ENCODE measurements at places on chromosomes 2 and 18.

- no peak for DNase-seq
These were observed 27.5 kb upstream of the MCFD2 start for GRCh38 chr2:46942891-46943626.

DNA sequence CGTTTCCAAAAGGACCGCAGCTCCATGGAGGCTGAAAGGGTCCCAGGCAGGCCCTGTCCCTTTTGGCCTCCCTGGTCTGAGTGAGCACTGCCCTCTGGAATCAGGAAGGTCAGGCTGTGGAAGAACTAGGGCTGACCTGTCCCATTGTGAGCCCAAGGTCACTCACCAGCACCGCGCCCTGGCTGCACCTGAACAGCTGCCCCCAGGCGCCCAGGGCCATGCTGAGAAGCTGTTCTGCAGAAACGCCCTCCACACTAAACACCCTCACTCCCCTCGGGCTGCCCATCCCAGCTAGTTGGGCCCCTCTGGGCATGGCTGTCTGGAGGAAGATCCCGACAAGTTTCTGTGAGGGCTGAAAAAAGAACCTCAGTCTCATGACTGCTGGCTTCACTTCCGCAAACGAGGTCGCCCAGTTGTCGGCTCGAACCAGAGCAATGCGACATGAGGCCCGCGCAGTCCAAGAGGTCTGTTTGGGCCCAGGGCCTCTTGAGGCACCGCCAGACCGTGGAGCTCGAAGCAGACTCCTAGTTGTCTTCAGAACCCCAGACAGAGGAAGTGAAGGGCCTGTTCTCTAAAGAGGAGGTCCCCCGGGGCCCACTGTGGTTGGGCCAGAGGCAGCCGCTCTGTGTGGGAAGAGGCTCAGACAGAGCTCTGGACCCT lies 64.4 kb downstream of the INPP5D start:
- DNase-seq = no peak

GRCh38 chr2:27965841-27966240 lies 75.3 kb downstream of the BABAM2 start:
- no peak for DNase-seq

- no peak for DNase-seq
These were observed 923 bp downstream of the FIGLA start for GRCh38 chr2:70789304-70790135.

GRCh38 chr2:182581196-182581935 lies 134.7 kb upstream of the DNAJC10 start:
- no peak for DNase-seq

DNA sequence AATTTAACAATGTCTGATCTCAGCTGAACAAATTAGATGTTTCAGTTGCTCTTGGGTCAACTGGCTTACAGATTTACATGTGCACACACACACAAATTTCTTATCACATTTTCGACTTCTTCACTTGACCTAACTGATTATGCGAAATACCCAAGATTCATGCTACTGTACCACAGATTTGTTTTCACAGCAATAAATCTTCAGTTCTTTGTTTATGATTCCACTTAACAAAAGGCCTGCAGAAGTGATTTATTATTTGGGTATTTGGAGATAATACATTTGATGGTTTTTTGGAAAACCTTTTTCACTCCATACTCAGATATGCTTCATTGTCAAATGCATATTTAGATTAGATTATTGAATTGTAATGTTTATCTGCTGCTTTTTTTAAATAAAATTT lies 129.0 kb downstream of the GALNT1 start:
- DNase-seq = no peak

- no peak for DNase-seq
These were observed 400.3 kb downstream of the MTX2 start for GRCh38 chr2:176669398-176670174.

DNA sequence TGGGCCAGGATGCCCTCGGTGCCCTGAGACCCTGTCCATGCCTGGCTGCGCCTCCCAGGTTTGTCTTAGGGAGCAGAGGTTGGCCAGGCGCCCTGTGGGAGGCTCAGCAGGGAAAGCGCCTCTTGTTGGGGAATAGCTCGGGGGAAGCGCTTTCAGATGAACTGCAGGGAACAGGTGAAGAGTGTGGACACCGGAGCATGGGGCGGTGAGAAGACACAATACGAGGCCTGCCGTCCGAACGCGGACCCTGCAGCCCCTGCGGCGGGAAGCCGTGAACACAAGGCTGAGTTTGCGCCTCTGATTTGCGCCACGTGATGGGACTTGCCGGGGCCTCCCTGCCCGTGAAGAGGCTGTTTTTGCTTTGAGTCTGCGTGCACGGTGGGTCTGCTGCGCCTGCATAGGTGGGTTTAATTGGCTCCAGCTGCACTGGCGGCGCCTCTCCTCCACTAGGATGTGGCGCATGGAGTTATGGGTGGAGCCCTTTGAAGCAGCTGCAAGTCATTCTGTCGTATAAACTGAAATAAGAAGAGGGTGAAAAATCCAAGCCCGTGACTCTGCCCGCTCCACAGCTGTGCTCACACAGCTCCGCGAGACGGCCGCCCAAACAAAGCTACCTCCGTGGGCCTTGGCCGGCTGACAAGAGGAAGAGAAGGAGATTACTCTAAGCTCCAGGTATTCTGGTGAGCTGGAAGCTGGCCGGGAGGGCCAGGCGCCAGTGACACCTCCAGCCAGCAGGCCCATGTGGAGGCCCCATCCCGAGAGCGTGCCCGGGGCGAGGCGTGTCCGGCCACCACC lies 103.5 kb upstream of the CTDP1 start:
- no peak for DNase-seq

- DNase-seq = no peak
These were observed 27.8 kb upstream of the CACNB4 start for GRCh38 chr2:152126664-152127063.

DNA sequence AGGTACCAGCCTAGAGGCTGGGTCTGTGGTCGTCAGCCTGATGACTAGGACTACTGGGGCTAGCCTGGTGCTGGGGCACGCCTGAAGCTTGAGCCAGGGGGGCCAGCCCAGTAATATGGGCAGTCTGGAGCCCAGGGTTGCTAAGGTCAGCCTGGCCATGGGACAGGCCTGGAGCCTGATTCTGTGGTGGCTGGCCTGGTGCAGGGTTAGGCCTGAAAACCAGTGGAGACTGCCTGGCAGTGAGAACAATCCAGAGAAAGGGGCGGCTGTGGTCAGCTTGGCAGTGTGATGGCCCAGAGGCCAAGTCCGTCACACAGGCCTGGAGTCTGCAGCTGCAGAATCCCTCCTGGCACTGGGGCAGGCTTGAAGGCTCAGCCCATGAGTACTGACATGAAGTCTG lies 445.8 kb downstream of the SATB2 start:
- no peak for DNase-seq

GRCh38 chr18:2087877-2088673 lies 483.2 kb downstream of the METTL4 start:
- no peak for DNase-seq

DNA sequence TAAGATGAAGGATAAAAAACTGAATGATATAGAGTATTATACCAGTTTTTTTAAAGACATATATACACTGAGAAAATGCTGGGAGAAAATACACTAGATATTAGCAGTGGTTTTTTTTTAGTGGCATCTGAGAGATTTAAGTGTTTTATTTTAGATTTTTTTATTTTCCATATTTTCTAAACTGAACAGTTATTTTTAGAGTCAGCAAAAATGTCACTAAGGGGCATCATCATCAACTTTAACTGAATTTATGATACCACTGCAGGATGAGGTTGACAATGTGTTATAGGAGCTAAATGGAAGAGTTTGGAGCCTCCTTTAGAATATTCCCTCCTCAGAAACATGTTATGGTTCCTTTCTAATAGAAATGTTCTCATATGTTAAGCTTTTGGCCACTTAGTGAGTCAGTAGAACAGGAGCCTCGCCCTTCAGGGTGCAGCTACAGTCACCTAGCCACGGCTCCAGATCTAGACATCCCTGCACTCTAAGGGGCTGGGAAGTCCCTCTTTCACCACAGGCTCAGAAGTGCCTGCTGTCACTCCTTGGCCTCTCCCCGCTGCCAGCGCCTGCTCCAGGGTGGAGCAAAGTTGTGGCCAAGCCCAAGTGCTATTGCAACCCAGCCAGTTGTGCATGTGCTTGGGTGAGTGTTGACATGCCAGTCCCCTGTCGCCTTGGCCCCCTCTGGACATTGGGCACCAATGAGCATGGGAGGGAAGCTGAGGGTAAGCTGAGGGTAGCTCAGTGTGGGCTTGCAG lies 210.7 kb upstream of the RASGRP3 start:
- DNase-seq = no peak

- no peak for DNase-seq
These were observed 13.3 kb downstream of the ANKRD44 start for GRCh38 chr2:197297266-197297665.

DNA sequence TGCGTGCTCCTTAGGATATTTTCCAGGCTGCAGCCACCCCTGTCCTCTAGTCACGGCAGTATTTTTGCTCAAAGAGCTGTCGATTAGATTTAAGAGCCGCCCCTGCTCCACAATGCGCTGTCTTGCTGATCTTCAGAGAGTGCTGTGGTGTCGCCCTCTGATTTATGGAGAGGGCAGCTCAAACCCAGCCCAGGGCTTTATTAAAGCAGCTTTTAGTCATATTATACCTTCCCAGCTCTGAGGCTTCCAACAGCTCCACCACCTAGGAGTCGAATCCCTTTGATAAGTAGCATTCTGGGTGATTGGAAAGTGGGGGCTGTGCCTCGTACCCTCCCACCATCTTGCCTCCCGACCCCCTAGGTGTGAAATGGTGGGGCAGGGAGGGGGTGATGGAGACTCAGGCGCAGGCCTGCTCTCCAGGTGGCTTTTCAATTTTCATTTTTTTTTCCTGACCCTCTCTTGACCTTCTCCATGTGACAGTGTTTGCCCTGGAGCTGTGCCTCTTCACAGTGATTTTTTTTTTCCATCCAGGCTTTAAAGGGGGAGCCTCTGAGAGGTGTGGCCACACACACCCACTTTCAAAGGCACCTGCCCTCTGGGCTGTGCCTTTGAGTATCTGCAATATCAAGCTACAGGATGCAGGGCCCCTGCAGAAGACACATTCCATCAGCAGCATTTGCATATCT lies 53.1 kb upstream of the NRP2 start:
- no peak for DNase-seq

GRCh38 chr2:112229348-112229747 lies 25.5 kb downstream of the ZC3H8 start:
- DNase-seq = no peak

GRCh38 chr2:218075975-218076811 lies 7.1 kb downstream of the RUFY4 start:
- no peak for DNase-seq

GRCh38 chr2:2662037-2662846 lies 331.2 kb upstream of the MYT1L start:
- DNase-seq = no peak

- DNase-seq = no peak
These were observed 83.5 kb downstream of the ALK start for GRCh38 chr2:29837925-29838324.

All from non-pigmented ciliary epithelial cell (primary cell).